ENCODE measurements at places on chromosomes 5 and 9. TPM values are rescaled to one million over a fixed set of nuclear protein-coding genes. Genes with fewer than 3 reads are reported as not detected.

LRSAM1 gene
- total RNA-seq = 17.4 TPM

JAKMIP2 gene
- not detected for total RNA-seq

ADAMTS6 gene
- total RNA-seq = 77.3 TPM

SYK gene
- total RNA-seq = not detected

FUBP3 gene
- total RNA-seq = 40.3 TPM

GPSM1 gene
- 29.4 TPM for total RNA-seq

ANKRD18A gene
- 0.53 TPM for total RNA-seq

ARL15 gene
- total RNA-seq = 48.8 TPM
